ENCODE measurements at places on chromosomes 2 and 18. TPM values are rescaled to one million over a fixed set of nuclear protein-coding genes. Genes with fewer than 3 reads are reported as not detected.

ALPP gene
- not detected for total RNA-seq

C2orf81 gene
- total RNA-seq, result 0.92 TPM

RESP18 gene
- total RNA-seq, result 1.8 TPM

REG1A gene
- total RNA-seq, result 0.46 TPM

PLEK gene
- 3.7 TPM for total RNA-seq

TYMS gene
- 8.3 TPM for total RNA-seq

CNRIP1 gene
- 80.5 TPM for total RNA-seq

All from diencephalon (tissue), 1 donor.